ENCODE measurements at places on chromosomes 2 and 18.

- DNase-seq, result no peak
Measured at GRCh38 chr2:124534028-124534427, 508.9 kb downstream of the CNTNAP5 start.

DNA sequence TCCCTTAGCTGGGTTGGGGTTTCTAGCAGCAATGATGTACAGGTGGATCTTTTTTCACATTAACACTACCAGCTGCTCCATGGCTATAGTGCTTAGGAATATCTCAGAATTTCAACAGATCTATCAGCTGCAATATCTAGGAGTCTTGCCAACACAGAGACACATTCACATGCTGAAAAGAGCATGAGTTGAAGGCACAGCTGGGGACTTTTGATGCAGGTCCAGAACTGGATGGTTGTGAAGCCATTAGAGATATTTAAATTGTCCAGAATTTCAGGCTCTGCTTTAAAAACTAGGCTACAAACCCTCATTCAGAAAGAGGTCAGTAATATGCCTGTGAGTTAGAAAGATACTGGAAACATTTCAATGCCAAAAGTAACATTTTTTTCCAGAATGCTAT, 122.2 kb upstream of the CCDC195 start:
- DNase-seq, result no peak

GRCh38 chr2:121818546-121818945, 63.1 kb downstream of the TSN start:
- no peak for DNase-seq

DNA sequence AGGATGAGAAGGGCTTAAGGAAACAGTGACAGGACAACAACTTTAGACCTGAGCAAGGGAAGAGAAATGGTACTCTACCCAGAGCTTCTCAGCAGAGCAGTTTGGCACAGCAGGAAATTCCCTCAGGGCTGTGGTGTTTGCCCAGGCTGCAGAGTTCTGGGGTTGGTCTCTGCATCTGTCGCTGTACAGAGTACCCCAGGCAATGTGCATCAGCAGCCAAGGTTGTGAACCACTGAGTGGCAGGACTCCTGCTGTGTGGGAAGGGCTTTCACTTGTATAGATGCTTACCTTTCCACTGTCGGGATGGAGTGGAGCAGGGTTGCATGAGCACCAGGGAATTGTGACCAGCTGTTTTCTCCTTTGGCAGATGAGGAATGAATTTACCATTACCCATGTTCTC, 21.2 kb downstream of the STAMBP start:
- DNase-seq, result no peak

DNA sequence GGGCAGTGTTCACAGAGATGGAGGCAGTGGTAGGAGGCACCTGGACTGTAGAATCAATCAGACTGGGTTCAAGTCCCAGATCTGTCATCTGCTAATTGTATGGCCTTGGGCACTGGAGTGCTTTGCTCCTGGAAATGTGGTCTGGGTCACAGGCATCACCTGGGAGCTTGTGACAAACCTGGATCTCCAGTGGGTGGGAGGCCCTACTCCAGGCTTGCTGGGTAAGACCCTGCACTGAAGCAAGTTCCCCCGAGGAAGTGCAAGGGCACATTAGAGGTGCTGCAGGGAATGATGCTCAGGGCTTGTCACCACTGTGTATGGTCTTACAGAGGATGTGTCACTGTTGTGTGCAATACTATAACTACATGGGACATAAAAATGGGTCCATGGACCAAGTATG, 220.5 kb upstream of the ID2 start:
- DNase-seq, result no peak

GRCh38 chr2:75431276-75431675, 129.5 kb downstream of the EVA1A start:
- no peak for DNase-seq

GRCh38 chr2:127146071-127146725, 39.2 kb upstream of the BIN1 start:
- no peak for DNase-seq

GRCh38 chr2:43221124-43221762, 5.2 kb downstream of the ZFP36L2 start:
- DNase-seq, result peak; percentile 51

- DNase-seq, result no peak
Measured at GRCh38 chr2:39411181-39411944, 25.7 kb downstream of the MAP4K3 start.

DNA sequence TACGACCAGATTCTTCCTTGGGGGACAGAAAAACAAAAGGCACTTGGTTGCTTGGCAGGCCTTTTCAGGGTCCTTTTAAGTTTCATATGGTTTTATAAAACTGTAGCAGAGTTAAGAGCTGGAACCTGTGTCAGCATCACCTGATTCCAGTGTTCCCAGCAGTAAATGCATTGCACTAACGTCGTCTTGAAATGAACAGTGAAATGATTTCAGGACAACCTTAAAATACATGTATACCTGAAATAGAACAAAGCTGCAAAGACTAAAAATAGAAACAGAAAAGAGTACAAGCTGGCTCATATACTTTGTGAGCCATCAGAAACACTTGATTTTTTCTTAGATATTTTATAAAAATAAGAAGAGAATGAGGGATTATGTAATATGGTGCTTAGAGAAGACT, 51.9 kb downstream of the ACSL3 start:
- DNase-seq, result no peak
